NCI-H526 treated with DMSO at 0.1 percent for 48 hours (cell line): ENCODE measurements at places on chromosomes 1 and 21.

DNA sequence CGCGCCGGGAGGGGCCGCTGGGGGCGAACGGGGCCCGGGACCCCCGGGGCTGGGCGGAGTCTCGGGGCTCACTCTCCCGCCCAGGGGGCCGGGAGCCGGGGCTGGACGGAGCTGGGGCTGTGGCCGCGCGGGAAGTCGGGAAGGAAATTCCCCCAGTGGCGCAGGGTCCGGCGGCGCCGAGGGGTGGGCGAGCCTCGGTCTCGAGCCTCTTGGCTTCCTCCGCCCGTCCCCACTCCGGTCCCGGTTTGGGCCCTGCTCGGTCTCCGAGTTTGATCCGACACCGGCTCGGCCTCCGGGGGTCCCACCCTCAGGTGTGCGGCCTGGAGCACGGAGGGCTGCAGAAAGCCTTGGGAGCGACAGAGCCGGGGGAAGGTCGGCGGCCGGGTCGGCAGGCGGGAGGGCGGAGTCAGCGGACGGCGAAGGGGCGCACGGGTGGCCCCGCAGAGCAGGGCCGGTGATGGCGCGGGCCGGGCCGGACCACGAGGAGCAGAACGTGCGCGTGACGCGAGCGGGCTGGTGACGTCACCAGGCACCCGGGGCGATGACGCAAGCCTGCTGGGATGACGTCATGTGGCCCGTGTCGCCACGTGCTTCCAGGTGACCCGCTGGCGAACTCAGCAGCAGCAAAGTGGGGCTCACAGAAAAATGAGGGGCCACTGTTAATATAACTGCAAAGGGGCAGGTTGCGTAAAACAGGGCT, 610 bp upstream of the HES4 start:
- DNase-seq = peak; percentile 61

- DNase-seq = no peak
Measured at GRCh38 chr1:200400556-200400955, 9.3 kb downstream of the ZNF281 start.

GRCh38 chr1:209855006-209855405, 27.2 kb downstream of the UTP25 start:
- DNase-seq = no peak

DNA sequence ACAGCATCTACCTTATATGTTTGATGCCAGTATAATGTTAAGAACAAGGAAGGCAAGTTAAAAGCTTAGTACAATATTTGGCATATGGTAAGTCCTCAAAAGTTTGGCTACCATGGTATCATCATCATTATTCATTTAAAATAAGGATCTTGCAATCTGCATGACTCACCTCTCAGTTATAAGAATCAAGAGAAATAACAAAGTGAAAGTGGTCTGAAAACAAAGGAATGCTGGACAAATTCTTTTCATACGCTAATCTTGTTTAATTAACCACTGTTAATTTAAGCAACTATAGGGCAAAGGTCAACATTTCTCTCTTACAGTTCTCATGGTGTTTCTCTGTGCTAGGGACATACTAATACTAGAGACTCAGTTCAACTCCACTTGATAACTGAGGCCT, 13.0 kb upstream of the CLDN19 start:
- DNase-seq = no peak

- DNase-seq = no peak
Measured at GRCh38 chr21:15278279-15278678, 213.5 kb upstream of the NRIP1 start.

- no peak for DNase-seq
Measured at GRCh38 chr1:179917601-179918429, 35.7 kb downstream of the TOR1AIP1 start.

DNA sequence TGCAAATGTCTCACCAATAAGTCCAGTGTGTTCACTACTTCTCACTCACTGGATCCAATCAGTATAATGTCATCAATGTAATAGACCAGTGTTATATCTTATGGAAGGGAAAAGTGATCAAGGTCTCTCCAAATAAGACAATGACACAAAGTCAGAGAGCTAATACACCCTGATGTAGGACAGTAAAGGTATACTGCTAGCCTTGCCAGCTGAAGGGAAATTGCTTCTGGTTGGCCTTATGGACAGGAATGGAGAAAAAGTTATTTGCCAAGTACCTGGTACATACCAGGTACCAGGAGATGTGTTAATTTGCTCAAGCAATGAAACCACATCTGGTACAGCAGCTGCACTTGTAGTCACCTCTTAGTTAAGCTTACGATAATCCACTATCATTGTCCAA, 141.0 kb downstream of the LTN1 start:
- DNase-seq = no peak

DNA sequence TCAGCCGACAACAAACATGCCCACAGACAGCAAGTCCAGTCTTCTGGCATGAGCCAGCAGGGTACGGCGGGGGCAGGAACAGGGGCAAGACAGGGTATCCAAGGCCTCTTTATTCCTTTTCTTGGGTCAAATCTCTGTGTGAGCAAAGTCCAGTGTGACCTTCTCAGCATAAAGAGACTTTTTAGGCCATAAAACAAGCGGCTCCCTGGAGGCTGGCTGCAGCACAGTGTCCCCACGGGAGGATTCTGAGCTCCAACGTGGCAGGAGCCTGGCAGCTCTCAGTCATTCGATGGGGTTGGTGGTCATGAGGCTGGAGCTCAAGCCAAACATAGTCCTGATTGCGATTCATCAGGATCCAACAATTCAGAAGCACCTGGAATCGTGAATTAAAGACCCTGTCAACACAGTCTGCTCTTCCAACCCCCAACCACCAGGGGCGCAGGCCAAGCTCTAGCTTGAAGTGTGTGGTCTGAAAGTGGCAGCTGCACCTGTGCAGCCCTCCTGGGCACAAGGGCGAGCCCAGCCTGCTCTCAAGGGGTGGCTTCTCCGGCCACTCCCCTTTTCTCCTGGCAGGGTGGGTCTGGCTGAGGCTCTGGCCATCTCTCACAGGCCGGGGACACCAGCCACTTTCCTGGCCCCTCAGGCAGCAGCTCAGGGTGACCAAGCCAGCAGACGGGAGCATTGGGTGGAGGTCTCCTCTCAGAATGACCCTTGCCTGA, 62.1 kb downstream of the SLC66A1 start:
- no peak for DNase-seq

- DNase-seq = no peak
Measured at GRCh38 chr1:150551051-150551783, 2.0 kb downstream of the ADAMTSL4 start.

DNA sequence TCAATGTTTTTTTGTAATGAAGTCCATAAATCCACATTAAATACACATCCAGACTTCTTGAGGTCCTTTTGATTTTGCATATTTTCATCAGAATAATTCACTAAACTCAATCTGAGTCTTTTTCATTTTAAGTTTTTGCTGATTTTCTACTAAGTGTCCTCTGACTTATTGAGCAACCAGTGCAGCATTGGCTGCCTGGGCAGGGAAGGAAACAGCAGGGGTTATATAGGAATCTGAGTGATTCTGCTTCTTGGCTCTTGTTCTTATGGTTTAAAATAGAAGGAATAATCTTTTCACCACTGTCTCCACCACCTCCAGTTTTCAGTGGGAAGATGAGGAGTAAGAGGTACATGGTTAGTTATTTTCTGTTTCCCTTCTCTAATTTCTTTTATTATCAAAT, 88.4 kb downstream of the ST6GALNAC5 start:
- DNase-seq = no peak

DNA sequence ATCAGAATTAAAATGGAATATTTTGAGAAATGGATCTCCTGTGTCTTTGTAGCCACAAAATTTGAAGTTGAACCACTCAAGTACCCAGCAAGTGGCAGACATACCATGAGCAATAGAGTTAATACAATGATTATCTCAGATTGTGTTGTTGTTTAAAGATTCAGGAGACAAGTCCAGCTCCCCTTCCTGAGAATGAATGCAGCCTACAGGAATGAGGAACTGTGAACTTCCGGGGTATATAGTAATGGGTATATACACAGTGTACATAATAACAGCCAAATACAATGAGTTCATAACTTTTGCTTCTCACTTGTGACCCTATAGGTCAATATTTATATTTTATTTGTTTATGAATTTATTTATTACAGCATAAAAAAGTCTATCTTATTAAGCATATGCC, 445.0 kb downstream of the SETD4 start:
- no peak for DNase-seq

- no peak for DNase-seq
Measured at GRCh38 chr1:43573066-43573800, 42.5 kb downstream of the PTPRF start.

GRCh38 chr1:204469304-204469703, 25.3 kb downstream of the PIK3C2B start:
- no peak for DNase-seq

DNA sequence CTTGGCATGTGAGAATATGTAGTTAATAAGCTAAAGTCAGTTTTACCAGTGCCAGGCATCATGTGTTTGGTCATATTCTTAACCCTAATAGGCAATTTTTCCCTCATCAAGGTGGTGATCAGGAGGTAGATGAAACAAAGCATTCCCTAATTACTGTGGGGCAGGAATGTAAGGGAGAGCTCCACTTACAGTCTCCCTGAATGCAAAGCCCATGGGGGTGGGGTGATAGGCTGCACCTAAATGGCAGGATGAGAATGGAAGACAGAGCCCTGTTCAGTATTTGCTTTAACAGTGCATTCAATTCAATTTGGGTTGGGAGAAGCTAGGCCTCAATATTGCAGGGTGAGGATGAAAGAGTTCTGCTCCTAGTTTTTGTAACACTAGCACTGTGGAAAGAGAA, 23.4 kb downstream of the ZNF678 start:
- no peak for DNase-seq

GRCh38 chr1:36256558-36257374, 32.5 kb downstream of the THRAP3 start:
- no peak for DNase-seq

DNA sequence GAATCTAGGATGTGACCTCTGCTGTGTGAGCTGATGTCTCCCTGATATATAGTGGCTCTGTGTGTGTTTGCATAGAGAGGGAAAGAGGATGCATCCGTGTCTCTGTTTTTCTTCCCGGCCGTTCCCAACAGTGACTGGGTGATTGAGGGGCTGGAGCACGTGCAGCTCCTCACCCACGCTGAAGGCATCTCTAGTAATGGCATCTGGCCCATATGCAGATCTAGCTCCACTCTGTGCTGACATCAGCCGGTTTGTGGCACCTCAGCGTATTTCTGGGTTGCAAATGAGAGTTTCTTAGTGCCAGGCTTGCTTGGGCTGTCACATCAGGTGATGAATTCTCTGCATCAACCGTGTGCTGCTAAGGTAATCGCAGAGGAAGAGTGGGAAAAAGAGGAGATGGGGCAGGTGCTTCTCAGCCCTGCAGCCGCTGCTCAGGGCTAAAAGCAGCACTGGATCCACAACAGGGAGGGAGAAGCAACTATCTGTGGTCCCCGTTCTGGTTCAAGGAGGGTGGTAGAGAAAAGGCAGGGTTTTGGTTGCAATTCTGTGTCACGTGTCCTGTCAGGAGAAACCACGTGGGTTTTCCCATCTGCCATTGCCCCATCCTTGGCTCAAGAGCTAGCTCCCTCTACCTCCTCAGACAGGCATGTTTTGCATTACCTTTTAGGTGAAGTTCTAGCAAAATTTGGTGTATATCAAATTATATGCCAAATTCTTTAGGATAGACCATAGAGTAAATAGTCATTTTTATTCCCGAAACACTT, 282.9 kb downstream of the PBX1 start:
- no peak for DNase-seq

DNA sequence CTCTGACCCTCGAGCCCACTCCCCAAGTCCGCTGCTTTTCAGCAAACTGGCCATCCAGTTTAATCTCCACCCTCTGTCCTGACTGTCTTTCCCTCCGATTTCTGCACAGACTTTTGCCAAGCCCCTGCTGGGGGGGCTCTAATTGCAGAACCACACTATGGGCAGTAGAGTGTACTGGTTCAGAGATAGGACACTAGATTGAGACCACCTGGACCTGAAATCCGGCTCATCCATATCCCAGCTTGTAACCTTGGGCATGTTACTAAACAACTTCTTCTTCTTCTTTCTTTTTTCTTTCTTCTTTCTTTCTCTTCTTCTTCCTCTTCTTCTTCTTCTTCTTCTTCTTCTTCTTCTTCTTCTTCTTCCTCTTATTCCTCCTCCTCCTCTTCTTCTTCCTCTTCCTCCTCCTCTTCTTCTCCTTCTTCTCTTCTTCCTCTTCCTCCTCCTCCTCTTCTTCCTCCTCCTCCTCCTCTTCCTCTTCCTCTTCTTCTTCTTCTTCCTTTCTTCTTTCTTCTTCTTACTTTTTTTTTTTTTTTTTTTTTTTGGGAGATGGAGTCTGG, 7.7 kb downstream of the LRRC71 start:
- no peak for DNase-seq

- DNase-seq = no peak
Measured at GRCh38 chr21:37615962-37616361, 249.4 kb downstream of the DYRK1A start.

- DNase-seq = no peak
Measured at GRCh38 chr1:25743164-25744139, 56.5 kb upstream of the SELENON start.

- DNase-seq = no peak
Measured at GRCh38 chr1:246001837-246002230, 505.2 kb downstream of the SMYD3 start.

DNA sequence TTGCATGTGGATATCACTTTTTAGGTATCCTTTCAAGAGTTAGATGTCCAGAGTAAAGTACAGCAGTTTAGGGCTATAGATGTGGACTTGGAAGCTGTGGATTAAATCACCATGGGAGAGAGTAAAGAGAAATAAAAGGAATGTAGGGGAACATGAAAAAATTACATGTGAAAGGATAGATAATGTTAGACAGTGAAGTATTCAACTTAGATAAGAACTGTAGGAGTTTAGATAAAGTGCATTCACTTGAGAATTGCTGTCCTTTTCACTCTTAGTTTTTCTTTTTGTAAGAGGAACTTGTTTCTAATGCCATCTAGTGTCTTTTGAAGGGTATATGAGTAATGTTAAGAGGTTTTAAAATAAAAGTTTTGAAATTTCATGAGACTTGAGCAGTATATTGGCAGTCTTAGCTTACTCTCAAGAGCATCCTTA, 40.1 kb downstream of the MAST2 start:
- no peak for DNase-seq

DNA sequence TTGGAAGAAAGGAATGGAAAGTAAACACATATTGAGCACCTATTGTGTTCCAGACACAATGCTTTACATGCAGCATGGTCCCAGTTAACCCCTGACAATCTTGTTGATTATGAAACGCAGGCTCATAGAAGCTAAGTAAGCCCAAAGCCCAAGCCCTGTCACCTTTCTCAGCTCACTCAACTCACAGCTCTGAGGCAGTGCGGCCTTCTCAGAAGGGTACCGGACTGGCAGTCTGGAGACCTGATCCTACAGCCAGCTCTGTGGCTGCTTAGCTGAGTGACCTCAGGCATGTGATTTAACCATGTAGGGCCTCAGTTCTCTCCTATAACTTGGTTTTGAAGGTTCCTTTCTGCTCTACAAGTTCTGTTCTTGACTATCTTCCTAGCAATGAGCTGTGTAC, 464 bp upstream of the RNASEL start:
- DNase-seq = no peak

GRCh38 chr21:46001821-46002681, 20.5 kb downstream of the COL6A1 start:
- DNase-seq = no peak

GRCh38 chr1:56330391-56331026, 248.9 kb downstream of the PLPP3 start:
- DNase-seq = no peak
